Endothelial cell (in vitro differentiated cells): ENCODE measurements at places on chromosomes 12 and 14. TPM values are rescaled to one million over a fixed set of nuclear protein-coding genes. Genes with fewer than 3 reads are reported as not detected.

- no peak for DNase-seq
Measured at GRCh38 chr14:95515080-95515489, 1.4 kb downstream of the SYNE3 start.

GRCh38 chr14:70885343-70886022, 21.8 kb upstream of the PCNX1 start:
- no peak for DNase-seq

GRCh38 chr14:54251356-54251755, 145.5 kb upstream of the CDKN3 start:
- no peak for DNase-seq

CDCA3 gene
- 6.2 TPM for total RNA-seq

ANO4 gene
- total RNA-seq: 1.1 TPM
